ENCODE measurements at places on chromosomes 6 and 20. TPM values are rescaled to one million over a fixed set of nuclear protein-coding genes. Genes with fewer than 3 reads are reported as not detected.

- no peaks in the 10 kb centered on the region for H3K36me3 ChIP-seq
- no peaks in the 10 kb centered on the region for H3K4me1 ChIP-seq
These were observed 284.5 kb downstream of the HTR1B start for GRCh38 chr6:77178821-77179220.

GRCh38 chr20:4720977-4721349, 746 bp upstream of the PRND start:
- no peaks in the 10 kb centered on the region for H3K36me3 ChIP-seq
- no peak overlapping the region for H3K4me3 ChIP-seq
- peaks cover 6% of the 10 kb centered on the region for H3K4me1 ChIP-seq
- no peak for DNase-seq
- no peaks in the 10 kb centered on the region for H3K27me3 ChIP-seq

DNA sequence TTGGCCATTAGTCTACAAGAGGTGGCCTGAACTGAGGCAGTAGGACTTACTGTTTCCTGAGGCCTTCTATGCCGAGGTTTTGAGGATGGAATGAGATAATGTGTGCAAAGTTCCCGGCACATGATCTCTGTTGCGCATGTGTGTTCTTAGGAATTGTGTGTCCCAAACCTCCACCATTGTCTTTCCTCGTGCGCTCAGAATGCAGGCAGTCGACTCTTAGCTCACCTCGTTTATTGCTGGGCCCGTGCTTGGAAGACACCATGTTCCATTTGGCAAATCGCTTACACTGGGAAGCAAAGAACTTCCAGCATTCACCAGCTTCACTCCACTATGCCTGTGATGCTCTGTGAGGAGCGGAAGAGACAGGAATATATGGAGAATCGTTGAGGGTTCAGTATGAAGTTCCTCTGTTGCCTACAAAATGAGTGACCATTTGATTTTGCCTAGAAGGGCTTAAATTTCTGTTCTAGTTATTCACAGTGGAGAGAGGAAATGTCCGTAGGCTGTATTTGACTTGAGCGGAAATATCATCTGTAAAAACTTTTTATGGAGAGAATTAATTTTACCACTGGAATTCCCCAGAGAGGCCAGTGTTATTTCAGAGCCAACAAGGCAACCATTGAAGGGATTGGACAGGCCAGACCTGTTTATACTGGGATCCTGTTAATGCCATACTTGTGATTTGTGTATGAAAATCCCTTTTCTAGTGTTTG, 75.7 kb upstream of the CLDN20 start:
- no peak overlapping the region for H3K4me3 ChIP-seq
- no peak overlapping the region for H3K27ac ChIP-seq
- DNase-seq, result no peak

DNA sequence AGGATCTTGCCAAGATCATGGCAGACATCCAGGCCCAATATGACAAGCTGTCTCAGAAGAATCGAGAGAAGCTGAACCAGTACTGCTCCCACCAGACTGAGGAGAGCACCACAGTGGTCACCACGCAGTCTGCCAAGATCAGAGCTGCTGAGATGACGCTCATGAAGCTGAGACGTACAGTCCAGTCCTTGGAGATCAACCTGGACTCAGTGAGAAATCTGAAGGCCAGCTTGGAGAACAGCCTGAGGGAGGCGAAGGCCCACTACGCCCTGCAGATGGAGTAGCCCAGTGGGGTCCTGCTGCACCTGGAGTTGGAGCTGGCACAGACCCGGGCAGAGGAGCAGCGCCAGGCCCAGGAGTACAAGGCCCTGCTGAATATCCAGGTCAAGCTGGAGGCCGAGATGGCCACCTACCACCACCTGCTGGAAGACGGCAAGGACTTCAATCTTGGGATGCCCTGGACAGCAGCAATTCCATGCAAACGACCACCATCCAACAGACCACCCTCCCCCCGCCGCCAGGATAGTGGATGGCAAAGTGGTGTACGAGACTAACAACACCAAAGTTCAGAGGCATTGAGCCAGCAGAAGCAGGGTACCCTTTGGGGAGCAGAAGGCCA, 44.7 kb upstream of the GRM4 start:
- no peak overlapping the region for H3K27ac ChIP-seq
- no peak for DNase-seq
- H3K27me3 ChIP-seq, result no peaks in the 10 kb centered on the region
- H3K4me3 ChIP-seq, result no peak overlapping the region
- H3K36me3 ChIP-seq, result no peaks in the 10 kb centered on the region
- peaks cover 12% of the 10 kb centered on the region for H3K4me1 ChIP-seq

- no peak overlapping the region for H3K4me3 ChIP-seq
- no peaks in the 10 kb centered on the region for H3K27me3 ChIP-seq
- peak overlapping the region; percentile 18 for H3K27ac ChIP-seq
- peak; percentile 33 for DNase-seq
These were observed 60.7 kb downstream of the TNFAIP3 start for GRCh38 chr6:137927777-137928218.

DNA sequence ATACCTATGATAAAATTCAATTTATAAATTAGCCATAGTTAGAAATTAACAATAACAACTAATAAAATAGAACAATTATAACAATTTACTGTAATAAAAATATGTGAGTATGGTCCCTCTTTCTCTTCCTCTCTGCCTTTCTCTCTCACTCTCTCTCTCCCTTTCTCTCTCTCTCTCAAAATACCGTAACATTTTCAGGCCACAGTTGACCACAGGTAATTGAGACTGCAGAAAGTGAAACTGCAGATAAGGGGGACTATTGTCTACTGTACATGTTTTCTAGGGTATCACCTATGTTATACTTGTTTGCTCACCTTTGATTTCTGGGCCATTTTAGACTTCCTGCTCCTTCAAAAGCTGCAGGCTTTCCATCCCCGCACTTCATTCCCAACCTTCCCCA, 46.8 kb downstream of the LY86 start:
- H3K27me3 ChIP-seq, result no peaks in the 10 kb centered on the region
- no peak for DNase-seq
- no peak overlapping the region for H3K27ac ChIP-seq
- H3K4me3 ChIP-seq, result no peak overlapping the region
- H3K4me1 ChIP-seq, result no peaks in the 10 kb centered on the region

DNA sequence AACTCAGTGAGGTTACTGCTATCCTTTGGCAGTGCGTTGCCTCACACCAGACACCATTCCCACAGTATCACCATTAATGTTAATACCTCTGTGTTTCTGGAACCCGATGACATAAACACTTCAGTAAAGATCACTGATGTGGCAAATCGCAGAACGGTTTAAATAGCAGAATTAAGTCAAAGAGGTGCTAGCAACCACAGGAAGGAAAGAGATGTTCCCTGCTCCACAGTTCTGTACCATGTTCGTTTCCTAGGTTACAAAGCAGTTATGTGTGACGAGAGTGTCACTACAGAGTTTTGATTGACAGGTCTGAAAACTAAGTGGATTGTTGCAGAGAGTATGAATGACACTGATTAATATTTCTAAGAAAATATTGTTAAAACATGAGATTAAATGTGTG, 272.3 kb downstream of the KHDRBS2 start:
- H3K4me1 ChIP-seq, result no peaks in the 10 kb centered on the region
- H3K27ac ChIP-seq, result no peak overlapping the region
- no peak overlapping the region for H3K4me3 ChIP-seq
- no peaks in the 10 kb centered on the region for H3K27me3 ChIP-seq
- no peak for DNase-seq

GRCh38 chr20:23257848-23258746, 92.5 kb upstream of the NXT1 start:
- peak; percentile 32 for DNase-seq
- no peak overlapping the region for H3K4me3 ChIP-seq
- no peak overlapping the region for H3K27ac ChIP-seq
- no peaks in the 10 kb centered on the region for H3K27me3 ChIP-seq

Gene TRIM31
- not detected for total RNA-seq

- H3K36me3 ChIP-seq, result peaks cover 19% of the 10 kb centered on the region
- H3K27ac ChIP-seq, result no peak overlapping the region
- no peak overlapping the region for H3K4me3 ChIP-seq
- DNase-seq, result no peak
- H3K4me1 ChIP-seq, result no peaks in the 10 kb centered on the region
- H3K27me3 ChIP-seq, result no peaks in the 10 kb centered on the region
These were observed 78.3 kb downstream of the ATG5 start for GRCh38 chr6:106247293-106247692.

DNA sequence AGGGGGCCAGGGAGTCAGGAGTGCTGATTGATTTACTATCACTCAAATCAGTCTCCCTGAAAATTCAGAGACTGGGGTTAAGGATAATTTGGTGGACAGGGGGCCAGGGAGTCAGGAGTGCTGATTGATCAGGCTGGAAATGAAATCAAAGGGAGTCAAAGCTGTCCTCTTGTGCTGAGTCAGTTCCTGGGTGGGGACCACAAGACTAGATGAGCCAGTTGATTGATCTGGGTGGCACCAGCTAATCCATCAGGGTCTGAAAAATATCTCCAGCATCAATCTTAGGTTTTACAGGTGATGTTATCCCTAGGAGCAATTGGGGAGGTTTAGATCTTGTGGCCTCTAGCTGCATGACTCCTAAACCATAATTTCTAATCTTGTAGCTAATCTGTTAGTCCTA, 6.1 kb upstream of the AFG1L start:
- no peak overlapping the region for H3K27ac ChIP-seq
- no peak for DNase-seq

DNA sequence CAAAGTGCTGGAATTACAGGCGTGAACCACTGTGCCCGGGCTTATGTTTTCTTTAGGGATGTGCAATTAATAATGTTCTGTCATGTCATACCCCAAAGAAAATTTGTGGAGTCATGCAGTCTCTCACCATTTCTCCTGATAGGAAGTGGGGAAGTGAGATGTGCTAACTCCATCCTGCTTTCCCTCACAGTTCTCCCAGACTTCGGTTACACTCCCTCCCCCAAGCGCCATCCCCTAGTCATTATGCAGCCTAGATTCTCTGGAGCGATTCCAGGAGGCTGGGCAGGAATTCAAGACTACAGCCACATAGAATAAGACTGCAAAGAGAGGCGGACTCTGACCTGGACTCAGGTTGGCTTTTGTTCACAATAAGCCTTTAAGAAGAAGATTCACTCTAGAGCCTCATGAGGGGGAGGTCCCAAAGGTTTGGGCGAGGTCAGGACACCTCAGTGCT, 271.4 kb downstream of the ALDH8A1 start:
- no peaks in the 10 kb centered on the region for H3K27me3 ChIP-seq
- no peak overlapping the region for H3K4me3 ChIP-seq
- H3K27ac ChIP-seq, result no peak overlapping the region
- DNase-seq, result no peak
- H3K36me3 ChIP-seq, result no peaks in the 10 kb centered on the region

DNA sequence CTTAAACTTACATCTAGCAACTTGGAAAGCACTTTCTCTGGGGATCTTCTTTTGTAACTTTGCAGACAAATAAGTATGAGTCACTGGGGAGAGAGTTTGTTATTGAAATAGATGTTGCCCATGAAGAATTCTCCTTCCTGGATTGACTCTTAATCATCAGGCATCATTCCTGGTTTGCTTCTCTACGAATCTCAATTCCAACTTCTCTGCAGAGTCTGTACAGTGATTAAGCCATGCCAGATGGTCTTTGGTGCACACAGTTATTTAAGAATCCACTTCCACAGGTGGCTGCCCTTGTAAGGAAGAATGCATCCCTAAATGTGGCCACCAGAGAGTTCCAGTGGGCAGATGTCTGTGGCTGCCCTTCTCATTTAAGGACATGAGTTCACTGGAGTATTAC, 25.7 kb downstream of the MYCT1 start:
- H3K36me3 ChIP-seq, result no peaks in the 10 kb centered on the region
- peaks cover 2% of the 10 kb centered on the region for H3K27me3 ChIP-seq
- no peak for DNase-seq
- H3K27ac ChIP-seq, result no peak overlapping the region
- H3K4me1 ChIP-seq, result no peaks in the 10 kb centered on the region
- H3K4me3 ChIP-seq, result no peak overlapping the region

Gene PROKR2
- not detected for total RNA-seq

DNA sequence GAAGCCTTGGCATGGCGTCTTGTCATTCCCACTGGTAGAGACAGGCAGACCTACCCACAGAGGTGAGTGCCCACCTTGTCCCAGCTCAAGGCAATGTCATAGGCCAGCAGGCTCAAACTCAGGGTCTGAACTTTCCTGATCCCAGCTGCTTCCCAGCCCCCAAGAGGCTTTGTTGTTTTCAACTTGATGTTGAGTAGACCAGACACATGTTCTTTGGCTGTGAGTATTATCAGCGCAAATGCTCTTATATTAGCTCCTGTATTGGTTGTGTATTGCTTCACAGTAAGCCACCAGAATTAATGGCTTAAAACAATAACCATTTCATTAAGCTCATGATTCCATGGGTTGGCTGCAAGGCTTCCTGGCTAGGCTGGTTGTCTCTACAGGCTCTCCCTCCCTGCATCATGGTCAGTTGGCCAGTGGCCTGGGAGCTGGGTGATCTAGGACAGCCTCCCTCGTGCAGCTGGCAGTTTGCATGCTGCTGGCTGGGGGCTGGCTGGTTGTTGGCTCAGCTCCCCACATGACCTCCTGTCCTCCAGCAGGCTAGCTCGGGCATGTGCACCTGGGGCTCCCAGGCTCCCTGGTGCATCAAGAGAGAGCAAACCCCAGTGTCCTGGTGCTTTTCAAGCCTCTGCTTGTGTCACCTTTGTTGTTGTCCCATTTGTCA, 21.6 kb downstream of the TOX2 start:
- H3K27me3 ChIP-seq, result no peaks in the 10 kb centered on the region
- H3K4me3 ChIP-seq, result no peak overlapping the region
- no peaks in the 10 kb centered on the region for H3K36me3 ChIP-seq
- H3K27ac ChIP-seq, result no peak overlapping the region
- H3K4me1 ChIP-seq, result peaks cover 30% of the 10 kb centered on the region
- no peak for DNase-seq

Data from CD4-positive, alpha-beta T cell (primary cell).